ENCODE measurements at places on chromosomes 2 and 18.

GRCh38 chr2:239040152-239040761 is 192.4 kb downstream of the TWIST2 start:
- no peak for DNase-seq

DNA sequence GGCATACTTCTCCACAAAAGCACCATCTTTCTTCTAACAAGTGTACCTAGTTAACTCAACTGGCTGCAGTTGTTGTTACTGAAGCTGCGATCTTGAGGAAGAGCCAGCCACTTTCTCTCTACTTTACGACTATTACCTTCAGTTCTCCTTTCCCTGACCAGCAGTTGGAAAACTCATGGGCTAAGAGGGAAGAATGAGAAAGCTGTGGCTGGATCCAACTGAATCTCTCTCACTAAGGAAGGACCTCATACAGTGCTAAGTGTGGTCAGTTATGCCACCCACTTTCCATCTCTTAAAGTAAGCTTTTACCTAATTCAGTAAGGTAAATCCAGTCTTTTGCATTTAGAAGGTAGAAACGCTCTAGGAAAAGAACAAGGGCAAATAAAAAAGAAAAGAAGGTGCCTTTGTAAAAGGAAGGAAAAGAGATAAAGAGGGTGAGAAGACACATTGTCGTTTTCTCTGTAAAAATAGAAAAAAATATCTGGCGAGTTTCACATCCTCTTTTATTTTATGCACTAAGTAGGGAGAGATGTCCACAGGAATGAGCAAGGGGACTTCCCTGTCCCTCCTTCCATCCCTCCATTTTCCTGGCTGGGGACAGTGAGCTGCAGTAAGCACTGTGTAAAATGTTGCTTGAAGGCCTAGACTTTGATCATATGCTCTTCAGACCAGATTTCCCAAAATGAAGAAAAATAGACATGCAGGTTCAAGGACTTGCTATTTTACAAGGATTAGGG is 73.4 kb downstream of the PLEKHM3 start:
- DNase-seq: no peak

- no peak for DNase-seq
Measured at GRCh38 chr2:156476850-156477206, 40.6 kb downstream of the GPD2 start.

GRCh38 chr2:85746321-85747004 is 7.3 kb upstream of the ATOH8 start:
- DNase-seq: no peak

DNA sequence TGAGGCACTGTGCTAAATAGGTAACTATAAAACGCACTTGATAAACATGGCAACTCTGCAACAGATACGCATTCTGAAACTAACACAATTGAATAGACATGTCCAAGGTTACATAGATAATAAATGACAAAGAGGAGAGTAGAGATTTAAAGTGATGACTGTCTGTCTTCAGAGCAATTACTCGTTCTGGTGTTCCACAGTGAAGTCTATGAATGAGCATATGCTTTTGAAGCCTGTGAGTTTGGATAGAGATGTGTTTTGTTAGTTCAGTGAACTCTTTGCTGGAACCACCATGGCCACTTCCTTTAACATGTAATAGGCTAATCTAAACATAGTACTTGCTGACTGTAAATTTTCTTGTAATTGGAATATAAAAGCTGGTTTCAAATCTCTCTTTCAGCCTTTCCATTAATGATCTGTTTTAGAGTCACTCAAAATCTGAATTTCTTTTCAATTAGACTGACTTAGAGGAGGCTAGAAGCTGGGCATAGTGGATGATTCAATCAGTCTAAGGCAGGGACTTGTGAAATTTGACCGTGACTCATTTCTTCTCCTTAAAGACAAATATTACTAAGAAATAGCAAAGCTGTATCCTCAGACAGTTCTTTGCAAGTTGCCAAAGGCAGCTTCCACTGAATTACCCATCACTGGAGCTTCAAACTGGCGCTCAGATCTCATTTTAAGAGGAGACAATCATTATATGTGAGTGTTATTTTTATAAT is 1130.1 kb upstream of the CELF4 start:
- no peak for DNase-seq

DNA sequence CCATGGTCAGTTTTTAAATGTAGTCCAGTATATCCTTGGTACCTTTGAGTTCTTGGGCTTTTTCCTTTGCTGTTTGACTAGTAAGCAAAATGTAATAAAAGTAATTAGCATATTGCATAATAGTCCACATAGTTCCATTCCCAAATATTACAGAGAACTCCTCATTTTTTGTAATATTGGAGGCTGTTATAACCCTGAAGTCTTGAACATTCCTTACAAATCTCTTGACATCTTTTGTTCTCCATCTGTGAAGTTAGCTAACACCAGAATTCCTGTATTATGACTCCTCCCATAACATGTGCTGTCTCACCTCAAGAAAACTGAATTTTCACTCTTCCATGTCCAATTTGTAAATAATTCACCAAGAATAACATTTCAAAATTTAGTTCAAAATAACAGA is 17.1 kb downstream of the CREB1 start:
- no peak for DNase-seq

GRCh38 chr2:185608799-185609198 is 129.8 kb upstream of the FSIP2 start:
- DNase-seq: no peak

DNA sequence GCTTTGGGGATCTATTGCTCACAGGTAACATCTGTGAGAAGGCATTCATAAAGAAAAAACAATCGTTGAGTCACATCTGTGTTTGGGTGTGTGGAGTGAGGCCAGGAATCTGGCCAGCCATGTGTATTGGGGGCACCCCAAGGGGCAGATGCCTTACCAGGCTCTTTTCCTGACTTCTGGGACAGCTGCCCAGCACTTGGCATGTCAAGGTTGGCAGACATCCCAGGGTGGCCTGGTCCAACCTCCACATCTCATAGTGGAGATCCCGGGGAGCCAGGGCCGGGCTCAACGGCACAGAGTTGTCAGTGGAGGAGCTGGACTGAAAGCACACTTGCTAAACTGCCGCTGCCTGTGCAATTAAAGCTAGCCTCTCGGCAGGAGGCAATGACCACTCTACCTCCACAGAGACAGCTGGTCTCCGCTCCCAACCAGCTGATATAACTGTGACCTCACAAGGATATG is 75.3 kb upstream of the MGAT4A start:
- no peak for DNase-seq

DNA sequence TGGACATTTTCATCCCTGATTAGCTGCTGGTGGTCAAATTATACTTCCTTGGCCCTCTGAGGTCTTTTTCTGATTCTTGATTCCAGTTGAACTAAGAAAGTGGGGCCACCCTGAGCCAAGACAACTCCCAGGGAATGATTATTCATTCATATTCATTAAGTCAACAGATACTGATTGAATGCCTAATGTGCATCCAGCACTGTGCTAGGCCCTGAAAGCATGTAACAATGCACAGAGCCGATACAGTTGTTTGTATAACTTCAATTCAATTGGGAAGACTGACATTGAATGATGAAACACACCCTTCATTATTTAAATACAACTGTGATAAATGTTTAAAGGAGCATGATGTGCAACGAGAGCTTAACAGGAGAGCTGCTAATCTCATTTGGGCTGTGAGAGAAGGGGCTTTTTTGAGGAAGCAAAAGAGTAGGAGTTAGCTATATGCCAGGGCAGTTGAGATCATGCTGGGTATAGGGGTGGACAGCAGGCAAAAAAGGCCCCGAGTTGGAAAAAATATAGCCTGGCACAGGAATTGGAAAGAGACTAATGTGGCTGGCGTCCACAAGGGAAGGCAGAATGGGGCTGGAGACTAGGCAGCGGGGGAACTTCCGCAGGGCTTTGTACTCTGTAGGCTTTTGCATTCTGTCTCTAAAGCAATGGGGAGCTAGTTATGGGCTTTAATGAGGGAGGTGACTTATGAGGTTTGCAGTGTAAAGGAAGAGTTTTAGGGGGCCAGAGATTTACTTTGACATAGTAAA is 57.2 kb upstream of the ACVR1 start:
- DNase-seq: no peak

DNA sequence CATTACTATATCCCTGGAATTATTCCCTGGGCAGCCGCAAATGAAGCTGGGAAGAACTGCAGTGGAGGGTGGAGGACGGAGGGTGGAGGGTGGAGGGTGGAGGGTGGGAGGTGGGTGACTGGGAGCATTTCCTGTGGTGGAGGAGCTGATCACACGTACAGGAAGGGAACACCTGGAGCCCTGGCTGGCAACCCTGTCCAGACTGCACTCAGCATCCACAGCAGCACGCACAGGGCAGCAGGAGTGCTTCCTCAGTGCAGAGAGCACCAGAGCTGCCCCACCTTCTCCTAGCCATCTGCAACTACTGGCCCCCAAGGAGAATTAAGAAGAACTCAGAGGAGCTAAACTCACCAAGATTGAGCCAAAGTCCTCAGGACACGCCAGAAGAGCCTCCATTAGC is 249.9 kb downstream of the EIPR1 start:
- DNase-seq: no peak

DNA sequence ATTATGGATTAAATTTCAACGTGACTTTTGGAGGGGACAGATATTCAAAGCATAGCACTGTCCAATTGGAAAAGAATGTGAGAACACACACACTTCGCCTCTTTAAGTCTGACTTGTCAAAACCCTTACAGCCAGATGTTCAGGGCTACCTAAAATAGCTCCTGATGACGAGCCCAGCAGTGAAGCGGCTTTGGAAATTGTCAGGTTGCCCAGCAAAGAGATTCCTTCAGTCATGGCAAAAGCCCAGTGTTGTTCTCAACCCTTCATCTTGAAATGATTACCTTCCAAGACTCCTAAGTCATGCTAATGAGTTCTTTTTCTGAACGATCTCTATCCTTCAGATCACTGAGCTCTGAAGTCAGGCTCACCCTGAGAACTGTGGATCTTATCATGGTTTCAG is 436.6 kb downstream of the LRATD1 start:
- no peak for DNase-seq

GRCh38 chr18:74197705-74198341 is 49.5 kb downstream of the TIMM21 start:
- DNase-seq: no peak

- no peak for DNase-seq
Measured at GRCh38 chr2:240364582-240364960, 70.9 kb upstream of the GPC1 start.

GRCh38 chr2:214836568-214836967 is 27.1 kb upstream of the BARD1 start:
- no peak for DNase-seq

- no peak for DNase-seq
Measured at GRCh38 chr18:74689251-74689650, 91.6 kb downstream of the ZNF407 start.

- no peak for DNase-seq
Measured at GRCh38 chr18:34509879-34510586, 200.1 kb upstream of the DTNA start.

GRCh38 chr2:48674933-48675332 is 57.3 kb downstream of the GTF2A1L start:
- no peak for DNase-seq

- DNase-seq: no peak
Measured at GRCh38 chr2:15122915-15123314, 438.2 kb downstream of the NBAS start.

- DNase-seq: no peak
Measured at GRCh38 chr2:128234613-128235012, 84.1 kb downstream of the HS6ST1 start.

DNA sequence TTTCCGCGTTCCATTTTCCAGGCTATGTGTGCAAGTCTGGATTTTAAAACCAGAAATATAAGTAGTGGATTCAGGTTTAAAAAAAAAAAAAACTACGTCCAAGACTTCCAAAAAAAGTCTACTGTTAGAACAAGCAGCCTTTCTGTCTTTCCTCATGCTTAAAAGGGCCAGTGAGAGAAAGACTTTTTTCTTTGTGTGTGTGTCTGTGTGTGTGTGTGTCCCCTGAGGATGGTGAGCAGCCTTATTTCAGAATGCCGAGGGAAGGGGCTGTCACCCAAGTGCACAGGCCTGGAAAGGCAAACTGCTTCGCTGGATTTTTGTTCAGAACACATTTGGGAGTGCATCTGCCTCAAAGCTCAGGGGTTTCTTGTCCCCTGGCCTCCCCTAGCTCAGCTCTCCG is 98.8 kb downstream of the ZBTB7C start:
- DNase-seq: no peak

GRCh38 chr18:1530650-1531049 is 626.0 kb downstream of the ADCYAP1 start:
- DNase-seq: no peak

DNA sequence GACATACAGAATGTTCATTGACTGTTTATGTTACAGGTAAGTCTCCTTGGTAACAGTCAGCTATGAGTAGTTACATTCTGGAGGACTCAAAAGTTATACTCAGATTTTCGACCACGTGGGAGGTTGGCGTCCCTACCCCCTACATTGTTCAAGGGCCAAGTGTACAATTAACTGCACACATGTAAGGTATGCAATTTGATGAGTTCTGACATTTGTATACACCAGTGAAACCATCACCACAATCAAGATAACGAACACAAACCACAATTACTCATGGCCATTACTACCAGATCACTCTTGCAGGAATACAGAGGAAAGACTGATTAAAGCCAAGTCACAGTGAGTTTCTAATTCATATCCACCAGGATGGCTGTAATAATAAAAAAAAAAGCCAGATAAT is 39.6 kb upstream of the LDLRAD4 start:
- no peak for DNase-seq

- DNase-seq: no peak
Measured at GRCh38 chr2:64638502-64639120, 15.1 kb downstream of the SERTAD2 start.

GRCh38 chr2:208354964-208355381 is 51.6 kb upstream of the PTH2R start:
- DNase-seq: no peak

- no peak for DNase-seq
Measured at GRCh38 chr18:55462652-55463051, 125.3 kb downstream of the TCF4 start.

- no peak for DNase-seq
Measured at GRCh38 chr2:196609806-196610205, 29.7 kb upstream of the CCDC150 start.

DNA sequence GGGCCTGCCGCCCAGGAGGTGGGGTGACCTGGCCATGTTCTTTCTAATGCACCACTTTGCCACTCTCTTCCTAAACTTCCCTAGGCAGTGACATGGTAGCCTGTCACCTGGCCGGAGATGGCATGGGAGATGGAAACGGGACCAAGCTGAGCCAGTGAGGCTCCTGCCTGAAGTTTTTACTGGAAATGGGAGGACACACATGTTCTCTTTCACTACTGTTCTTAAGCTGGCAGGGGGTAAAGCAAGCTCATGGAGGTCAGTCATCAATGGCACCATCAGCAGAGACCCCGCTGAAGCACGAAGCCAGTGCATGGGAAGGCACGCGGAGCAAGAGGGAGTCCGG is 50.7 kb downstream of the ATIC start:
- DNase-seq: no peak

GRCh38 chr18:36769172-36769571 is 59.6 kb downstream of the TPGS2 start:
- no peak for DNase-seq

- no peak for DNase-seq
Measured at GRCh38 chr2:181621779-181622490, 35.0 kb downstream of the CERKL start.

DNA sequence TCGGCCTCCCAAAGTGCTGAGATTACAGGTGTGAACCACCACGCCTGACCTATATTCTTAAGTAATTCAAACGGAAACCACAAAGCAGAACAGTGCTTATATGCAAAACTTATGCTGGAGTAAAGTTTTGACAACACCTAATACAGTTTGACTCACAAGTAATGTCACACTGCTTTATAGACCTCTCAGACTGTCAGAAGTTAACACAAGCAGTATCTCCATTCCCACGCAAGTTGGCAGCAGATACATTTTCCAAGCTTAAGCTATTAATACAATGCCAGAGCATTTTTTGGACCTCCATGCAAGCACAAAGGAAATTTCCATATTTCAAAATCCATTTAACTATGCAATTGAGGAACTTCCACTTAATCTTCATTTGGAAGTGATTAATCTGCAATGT is 21.0 kb upstream of the SANBR start:
- DNase-seq: no peak
